ENCODE measurements at places on chromosomes 7 and 10. TPM values are rescaled to one million over a fixed set of nuclear protein-coding genes. Genes with fewer than 3 reads are reported as not detected.

GRCh38 chr10:124651402-124651891 lies 92.7 kb downstream of the FAM53B start:
- DNase-seq: no peak

- DNase-seq: peak; percentile 100
Observed at GRCh38 chr10:69123747-69124562, at the start of gene VPS26A. Gene VPS26A (plus strand): TSS chr10:69124178. CDS start chr10:69124278, 100 bp downstream.

- DNase-seq: no peak
Observed at GRCh38 chr10:133516057-133516456, 11.1 kb upstream of the CYP2E1 start.

DNA sequence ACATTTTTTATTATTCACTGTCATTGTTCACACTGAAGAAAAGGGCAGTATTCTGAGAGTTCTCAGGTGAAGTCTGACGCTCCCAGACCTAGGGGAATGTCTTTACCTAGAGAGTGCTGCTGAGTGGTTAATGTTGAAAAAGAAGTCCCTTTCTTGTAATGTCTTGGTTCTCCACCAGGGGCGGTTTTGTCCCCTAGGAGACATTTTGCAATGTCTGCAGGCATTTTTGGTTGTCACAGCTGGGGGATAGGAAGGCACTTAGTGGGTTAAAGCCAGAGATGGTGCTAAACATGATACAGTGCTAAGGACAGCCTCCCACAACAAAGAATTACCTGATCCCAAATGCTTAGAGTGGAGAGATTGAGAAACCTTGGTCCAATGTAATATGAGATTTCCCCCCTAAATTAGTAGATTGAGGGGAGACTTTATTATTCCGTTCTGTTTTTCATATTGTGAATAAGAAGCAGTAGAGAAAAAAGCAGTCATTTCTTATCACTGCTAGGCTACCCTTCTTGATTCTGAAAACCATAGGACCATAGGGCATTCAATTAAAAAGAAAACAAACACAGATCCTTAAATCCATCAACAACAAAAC lies 13.1 kb downstream of the UMAD1 start:
- DNase-seq: no peak

- DNase-seq: no peak
Observed at GRCh38 chr7:95126053-95126709, 198.2 kb downstream of the PON1 start.

LEP gene
- not detected for total RNA-seq

All from mesothelial cell of epicardium (in vitro differentiated cells).